Osteocyte (in vitro differentiated cells): ENCODE measurements at places on chromosomes 6 and 20. TPM values are rescaled to one million over a fixed set of nuclear protein-coding genes. Genes with fewer than 3 reads are reported as not detected.

DNA sequence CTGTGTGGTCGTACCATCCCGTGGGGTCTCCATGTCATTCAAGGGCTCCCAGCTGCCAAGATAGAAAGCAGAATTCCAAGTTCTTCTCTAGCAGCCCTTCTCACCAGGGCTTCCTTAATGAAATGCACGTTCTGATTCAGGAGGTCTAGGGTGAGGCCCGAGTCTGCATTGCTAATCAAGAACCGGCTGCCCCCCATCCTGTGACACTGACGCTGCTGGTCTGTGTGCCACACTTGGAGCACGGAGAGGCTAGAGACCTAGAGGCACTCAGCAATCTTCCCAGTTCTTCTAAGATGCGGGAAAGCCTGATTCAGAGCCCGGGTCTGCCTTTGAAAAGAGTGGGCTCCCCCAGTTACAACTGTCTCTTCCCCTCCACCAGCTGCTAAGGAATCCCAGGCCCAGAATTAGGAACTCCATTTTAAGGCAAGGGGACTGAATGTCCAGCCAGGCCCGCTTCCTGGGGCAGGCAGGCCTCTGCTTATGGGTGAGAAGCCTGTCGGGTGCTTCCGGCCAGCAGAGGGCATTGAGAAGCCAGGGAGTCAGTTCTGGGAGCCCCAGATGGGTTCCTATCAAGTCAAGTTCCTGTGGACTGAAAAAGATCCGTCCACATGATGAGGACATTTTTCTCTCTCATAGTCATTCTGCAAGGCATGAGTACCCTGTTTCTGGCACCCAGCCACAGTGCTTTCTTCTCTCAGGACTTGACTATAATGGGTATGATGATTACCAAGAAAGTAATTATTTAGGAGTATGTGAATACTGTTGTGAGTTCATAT lies 69.8 kb upstream of the RIN2 start:
- peak; percentile 90 for DNase-seq

- no peak for DNase-seq
These were observed 89.9 kb downstream of the TULP4 start for GRCh38 chr6:158402184-158402583.

GRCh38 chr6:69202768-69203167 lies 567.7 kb downstream of the ADGRB3 start:
- no peak for DNase-seq

- DNase-seq, result no peak
These were observed 98.9 kb downstream of the TBC1D32 start for GRCh38 chr6:121235386-121235785.

Gene KCNG1
- total RNA-seq, result 6.3 and 6.9 TPM in 2 replicates

Gene MMUT
- 23.5 and 23.7 TPM in 2 replicates for total RNA-seq

- no peak for DNase-seq
These were observed 22.9 kb downstream of the BANF2 start for GRCh38 chr20:17722493-17723300.

DNA sequence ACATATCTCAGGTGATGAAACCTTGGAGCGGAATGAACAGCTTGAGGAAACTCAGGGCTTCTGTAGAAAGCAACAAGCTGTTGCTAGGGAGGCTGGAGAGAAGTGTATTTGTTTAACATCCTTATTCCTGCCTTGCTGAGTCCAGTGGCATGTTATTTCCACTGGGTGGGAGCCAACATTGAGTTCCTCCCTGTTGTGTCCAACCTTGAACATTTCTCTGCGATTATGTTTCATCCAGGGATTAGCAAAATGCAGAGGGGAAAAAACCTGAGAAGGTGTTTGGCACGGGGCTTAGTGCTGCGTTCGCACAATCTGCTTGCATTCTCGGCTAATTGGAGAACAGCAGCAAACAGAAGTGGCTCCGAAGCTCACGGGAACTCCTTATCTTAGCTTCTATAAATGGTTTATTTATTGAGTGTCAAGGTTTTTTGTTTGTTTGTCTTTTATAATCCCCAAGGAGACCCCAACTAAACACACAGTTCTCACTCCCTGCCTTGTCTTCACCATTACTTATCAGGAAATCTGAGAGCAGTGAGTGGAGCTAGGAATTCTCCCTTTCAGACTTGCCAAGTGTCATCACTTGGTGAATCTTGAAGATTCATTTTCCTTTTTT lies 412.8 kb downstream of the CDC5L start:
- DNase-seq, result no peak

GRCh38 chr20:34127792-34128191 lies 15.7 kb upstream of the EIF2S2 start:
- no peak for DNase-seq

DNA sequence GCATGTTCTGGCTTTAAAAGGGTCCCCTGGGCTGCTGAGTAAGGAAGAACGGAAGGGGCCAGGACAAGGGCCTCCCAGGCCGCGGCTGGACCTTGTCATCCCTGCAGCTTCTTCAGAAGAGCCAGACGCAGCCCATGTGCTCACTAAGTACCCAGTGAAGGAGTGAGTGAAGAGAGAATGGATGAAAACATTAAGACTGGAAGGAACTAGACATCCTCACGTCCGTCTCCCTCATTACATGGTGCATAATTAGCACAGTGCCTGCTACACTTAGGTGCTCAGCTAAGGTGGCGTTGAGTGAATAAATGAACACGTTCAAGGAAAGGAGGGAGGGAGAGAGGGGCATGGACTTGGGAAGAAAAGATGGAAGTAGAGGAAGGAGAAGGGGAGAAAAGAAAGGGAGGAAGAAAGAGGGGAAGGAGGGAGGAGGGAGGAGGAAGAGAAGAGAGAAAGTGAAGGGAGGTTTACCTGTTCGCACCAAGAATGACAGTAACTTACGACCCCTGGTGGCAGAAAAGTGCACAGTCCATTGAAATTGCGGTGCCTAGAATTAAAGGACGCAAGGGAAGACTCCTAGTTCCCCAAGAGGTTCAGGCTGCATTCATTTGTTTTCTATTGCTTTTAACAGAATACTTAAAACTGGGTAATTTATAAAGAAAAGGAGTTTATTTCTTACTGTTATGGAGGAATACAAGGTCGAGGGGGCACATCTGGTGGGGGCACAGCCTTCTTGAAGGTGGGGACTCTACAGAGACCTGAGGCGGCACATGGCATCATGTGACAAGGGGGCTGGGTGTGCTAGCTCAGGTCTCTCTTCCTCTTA lies 8.0 kb downstream of the TP53RK start:
- DNase-seq, result no peak

Gene TAAR8
- total RNA-seq, result not detected in 2 replicates

GRCh38 chr6:16146028-16146427 lies 17.1 kb downstream of the MYLIP start:
- DNase-seq, result no peak

DNA sequence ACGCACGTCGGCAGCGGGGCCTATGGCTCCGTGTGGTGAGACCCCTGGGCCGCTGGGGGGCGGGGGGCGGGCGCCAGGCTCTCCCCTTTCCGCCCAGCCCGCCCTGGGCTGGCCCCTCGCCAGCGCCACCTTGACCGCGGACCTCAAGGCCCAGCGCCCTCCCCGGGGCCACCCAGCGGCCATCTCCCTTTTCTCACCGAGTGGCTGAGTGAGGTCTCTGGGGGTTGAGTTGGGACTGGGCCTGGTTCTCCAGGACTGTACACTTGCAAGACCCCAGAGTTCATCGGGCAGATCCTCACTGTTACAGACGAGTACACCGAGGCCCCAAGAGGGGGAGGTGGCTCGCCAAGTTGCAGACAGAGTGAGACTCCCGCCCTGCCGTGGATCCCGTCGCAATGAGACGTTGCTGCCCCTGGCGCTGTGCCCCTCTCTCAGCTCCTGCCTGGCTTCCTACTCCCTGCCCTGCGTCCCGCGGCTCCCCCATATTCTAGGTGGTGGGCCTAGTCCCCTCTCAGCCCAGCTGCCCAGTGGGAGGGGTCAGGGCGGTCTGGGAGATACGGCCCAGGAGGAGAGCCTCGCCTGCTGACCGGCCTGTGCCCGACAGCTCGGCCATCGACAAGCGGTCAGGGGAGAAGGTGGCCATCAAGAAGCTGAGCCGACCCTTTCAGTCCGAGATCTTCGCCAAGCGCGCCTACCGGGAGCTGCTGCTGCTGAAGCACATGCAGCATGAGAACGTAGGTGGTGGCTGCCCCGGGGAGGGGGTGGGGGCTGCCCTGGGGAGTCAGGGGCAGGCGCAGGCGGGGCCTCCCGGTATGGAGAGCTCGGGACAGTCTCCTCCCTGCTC lies 576 bp downstream of the MAPK13 start:
- DNase-seq, result no peak

Gene FAM184A
- total RNA-seq, result 0.50 and 0.59 TPM in 2 replicates

Gene RIPK1
- 28.1 and 31.6 TPM in 2 replicates for total RNA-seq

Gene MAP7
- total RNA-seq, result 0.38 and 0.68 TPM in 2 replicates

- no peak for DNase-seq
These were observed 22.4 kb upstream of the TMEM217 start for GRCh38 chr6:37280162-37280887.

Gene GPSM3
- 7.5 TPM in 2 replicates for total RNA-seq

Gene RING1
- total RNA-seq, result 56.6 and 58.8 TPM in 2 replicates

Gene DNAH8
- total RNA-seq, result 0.21 and 0.24 TPM in 2 replicates

GRCh38 chr20:48957053-48957481 lies 35.6 kb downstream of the ARFGEF2 start:
- DNase-seq, result no peak

DNA sequence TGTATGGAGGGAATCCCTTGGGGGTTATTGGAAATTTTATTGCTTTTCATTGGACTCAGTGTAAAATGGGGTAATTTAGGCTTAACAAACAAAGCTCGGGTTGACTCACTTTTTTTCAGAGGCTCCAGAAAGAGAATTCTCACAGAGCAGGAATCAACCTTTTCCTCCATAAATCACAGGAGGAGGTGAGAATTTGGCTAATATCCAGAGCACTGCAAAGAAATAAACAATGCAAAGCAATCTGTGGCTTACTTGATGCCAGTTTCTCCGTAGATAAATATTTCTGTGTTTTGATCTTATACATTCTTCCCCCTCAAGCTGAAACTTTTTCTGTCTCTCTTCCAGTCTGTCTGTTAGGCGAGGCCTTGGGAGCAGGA lies 176.6 kb downstream of the TSHZ2 start:
- DNase-seq, result no peak

- no peak for DNase-seq
These were observed 94.6 kb downstream of the CD109 start for GRCh38 chr6:73790574-73790973.

DNA sequence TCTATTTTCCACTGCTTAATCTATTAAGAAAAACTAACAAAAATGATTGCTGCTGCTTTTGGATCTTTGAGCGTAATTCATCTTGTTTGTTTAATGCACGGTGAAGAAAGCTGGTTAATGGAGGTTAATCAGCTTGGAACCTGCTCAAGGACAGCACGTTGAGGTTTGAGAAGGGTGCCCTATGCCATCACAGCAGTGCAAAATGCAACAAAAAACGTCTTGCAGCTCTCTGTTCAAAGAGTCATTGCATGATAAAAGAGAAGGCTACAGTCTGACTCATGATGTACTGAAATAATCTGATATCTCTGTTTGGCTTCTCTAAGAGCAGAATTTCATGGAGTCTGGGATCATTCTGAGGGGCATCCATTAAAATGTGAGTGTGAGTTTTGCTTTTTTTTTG lies 80.6 kb upstream of the PREP start:
- DNase-seq, result no peak

Gene GSTA3
- total RNA-seq, result not detected in 2 replicates

GRCh38 chr20:3753098-3753497 lies 14.5 kb downstream of the ADISSP start:
- DNase-seq, result no peak

Gene WFDC10B
- not detected in 2 replicates for total RNA-seq

Gene CALHM6
- 0.94 and 1.3 TPM in 2 replicates for total RNA-seq
